ENCODE measurements at places on chromosomes 16 and 17.
A peak's percentile ranks its signal among the peaks of the same experiment; 100 is the strongest.

DNA sequence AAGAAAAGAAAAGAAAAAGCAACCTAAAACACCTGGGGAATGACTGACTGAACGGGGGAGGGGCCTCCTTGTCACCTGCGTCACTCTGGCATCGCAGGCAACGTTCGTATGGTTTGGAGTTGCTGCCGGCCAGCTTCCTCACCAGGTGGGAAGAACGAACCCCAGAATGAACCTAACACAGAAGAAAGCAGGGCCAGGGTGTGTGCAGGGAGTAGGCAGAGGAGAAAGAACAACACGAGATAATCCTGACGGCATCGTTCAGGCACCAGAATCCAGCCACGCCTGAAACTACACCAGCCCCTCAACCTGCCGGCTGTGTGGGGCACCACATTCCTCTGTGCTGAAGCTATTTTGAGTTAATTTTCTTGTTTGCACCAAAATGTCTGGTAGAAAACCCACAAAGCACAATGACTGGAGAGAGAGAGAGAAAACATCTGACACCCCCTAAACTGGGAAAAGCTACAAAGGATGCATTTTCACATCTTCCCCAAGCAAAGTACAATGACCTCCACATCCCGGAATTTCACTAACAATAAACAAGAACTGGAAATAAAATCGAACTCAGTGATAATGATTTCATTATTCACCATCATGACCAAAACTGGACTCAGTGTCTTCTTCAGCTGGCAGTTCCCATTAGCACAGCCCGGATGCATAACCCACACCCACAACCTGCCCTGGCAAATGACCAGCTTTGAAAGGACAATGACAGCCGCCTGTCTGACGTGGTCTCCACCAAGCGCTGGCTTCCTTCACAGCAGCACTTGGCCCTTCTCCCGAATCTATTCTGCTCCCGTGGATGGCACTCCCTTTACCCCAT is 23.6 kb downstream of the RAB40B start:
- DNase-seq: no peak

GRCh38 chr17:29844339-29845048 is 85.5 kb downstream of the SSH2 start:
- DNase-seq: no peak

DNA sequence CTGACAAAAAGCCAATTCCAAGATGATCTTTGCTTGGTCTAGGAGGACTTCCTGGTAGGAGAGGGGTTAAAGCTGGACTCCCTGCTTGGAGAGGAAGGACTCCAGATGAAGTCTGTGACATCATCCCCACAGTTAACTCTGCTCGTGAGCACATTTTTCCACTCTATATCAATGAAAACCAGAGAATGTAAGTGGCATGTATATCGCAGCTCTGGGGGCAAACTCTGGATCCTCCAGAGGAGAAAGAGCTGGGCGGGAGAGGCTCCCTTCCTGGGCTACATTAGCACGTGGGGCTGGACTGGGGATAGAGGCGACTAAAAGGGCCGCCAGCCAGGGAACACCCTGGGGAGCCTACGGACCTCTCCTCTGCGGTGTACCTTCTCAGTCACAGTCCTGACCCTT is 34.1 kb downstream of the HIC1 start:
- DNase-seq: no peak

- DNase-seq: no peak
Observed at GRCh38 chr16:31711344-31711845, 162.2 kb upstream of the ZNF267 start.

DNA sequence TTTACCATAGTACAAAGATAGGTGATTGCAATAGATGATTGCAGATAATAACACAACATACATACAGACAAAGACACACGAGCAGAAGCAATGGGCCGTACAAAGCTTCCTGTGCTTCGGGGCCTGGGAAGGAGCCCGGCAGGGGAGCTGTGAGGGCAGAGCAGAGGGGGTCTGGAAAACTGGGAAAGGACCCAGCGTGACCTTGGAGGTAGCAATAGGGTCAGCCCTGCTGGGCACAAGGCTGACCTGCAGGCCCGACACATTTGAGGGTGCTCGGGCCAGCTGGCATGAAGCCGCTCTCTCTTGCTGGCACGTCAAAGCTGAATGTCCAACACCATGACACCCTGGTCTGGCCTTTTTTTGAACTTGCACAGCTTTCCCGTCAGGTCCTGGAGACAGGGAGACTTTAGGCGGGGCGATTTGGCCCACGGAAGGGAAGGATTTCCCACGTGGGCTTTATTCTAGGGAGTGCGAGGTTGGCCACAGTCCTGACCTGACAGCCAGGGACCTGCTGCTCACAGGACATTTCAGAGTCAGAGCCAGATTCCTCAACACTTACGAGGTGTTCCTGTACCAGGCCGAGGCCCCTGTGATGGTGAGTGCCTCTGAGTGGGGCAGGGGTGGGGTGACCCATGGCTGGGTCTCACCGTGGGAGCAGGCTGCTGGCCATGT is 83.2 kb downstream of the NTN1 start:
- no peak for DNase-seq

GRCh38 chr17:49963626-49964302 is 5.2 kb upstream of the DLX4 start:
- no peak for DNase-seq

GRCh38 chr16:14635395-14636165 is 2.8 kb downstream of the BFAR start:
- no peak for DNase-seq

GRCh38 chr17:15882058-15882720 is 62.7 kb upstream of the ADORA2B start:
- DNase-seq: peak; percentile 30

- no peak for DNase-seq
Observed at GRCh38 chr16:80982646-80983045, 24.0 kb downstream of the CMC2 start.

GRCh38 chr17:62727916-62728672 is 80.0 kb downstream of the MARCHF10 start:
- DNase-seq: no peak

DNA sequence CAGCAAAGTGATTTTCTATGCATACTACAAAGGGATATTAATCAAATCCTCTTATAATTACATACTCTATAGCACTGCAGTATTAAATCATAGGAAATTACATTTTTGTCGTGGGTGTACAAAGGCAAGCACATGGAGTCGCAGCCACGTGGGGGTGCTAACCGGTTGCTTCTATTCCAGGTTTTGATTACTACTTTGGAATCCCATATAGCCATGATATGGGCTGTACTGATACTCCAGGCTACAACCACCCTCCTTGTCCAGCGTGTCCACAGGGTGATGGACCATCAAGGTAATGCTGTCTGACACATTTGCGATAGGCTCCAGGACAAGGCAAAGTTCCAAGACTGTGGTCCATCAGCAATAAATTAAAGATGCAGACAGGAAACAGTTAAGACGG is 60.1 kb downstream of the ARSG start:
- DNase-seq: no peak

DNA sequence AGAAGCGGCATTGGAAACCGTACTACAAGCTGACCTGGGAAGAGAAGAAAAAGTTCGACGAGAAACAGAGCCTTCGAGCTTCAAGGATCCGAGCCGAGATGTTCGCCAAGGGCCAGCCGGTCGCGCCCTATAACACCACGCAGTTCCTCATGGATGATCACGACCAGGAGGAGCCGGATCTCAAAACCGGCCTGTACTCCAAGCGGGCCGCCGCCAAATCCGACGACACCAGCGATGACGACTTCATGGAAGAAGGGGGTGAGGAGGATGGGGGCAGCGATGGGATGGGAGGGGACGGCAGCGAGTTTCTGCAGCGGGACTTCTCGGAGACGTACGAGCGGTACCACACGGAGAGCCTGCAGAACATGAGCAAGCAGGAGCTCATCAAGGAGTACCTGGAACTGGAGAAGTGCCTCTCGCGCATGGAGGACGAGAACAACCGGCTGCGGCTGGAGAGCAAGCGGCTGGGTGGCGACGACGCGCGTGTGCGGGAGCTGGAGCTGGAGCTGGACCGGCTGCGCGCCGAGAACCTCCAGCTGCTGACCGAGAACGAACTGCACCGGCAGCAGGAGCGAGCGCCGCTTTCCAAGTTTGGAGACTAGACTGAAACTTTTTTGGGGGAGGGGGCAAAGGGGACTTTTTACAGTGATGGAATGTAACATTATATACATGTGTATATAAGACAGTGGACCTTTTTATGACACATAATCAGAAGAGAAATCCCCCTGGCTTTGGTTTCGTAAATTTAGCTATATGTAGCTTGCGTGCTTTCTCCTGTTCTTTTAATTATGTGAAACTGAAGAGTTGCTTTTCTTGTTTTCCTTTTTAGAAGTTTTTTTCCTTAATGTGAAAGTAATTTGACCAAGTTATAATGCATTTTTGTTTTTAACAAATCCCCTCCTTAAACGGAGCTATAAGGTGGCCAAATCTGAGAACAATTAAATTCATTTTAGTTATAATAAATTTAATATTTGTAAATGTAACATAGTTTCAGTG is 1.7 kb downstream of the HEXIM1 start:
- peak; percentile 66 for DNase-seq

- no peak for DNase-seq
Observed at GRCh38 chr16:73746554-73746953, 550.1 kb upstream of the PSMD7 start.

GRCh38 chr16:56987692-56988091 is 1.7 kb upstream of the NLRC5 start:
- DNase-seq: no peak

GRCh38 chr17:39776252-39776651 is 38.5 kb downstream of the GRB7 start:
- DNase-seq: no peak

DNA sequence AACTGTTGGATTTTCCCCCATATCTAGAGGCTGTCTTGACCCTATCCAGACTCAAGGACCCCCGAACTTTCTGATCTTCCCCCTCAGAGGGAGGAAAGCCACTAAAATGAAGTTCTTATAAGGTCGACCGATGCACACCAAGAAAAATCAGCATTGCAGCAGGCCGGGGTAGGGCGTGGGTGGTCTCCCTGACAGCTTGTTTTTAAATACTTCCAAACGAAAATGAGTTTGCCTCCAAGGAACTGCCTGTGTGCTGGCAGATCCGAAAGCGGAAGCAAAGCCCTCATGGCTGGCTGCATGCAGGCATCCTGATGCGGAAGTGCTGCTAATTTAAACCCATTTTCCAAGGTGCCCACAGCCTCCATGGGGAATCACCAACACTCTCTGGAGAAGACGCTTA is 374.3 kb upstream of the XYLT1 start:
- no peak for DNase-seq

DNA sequence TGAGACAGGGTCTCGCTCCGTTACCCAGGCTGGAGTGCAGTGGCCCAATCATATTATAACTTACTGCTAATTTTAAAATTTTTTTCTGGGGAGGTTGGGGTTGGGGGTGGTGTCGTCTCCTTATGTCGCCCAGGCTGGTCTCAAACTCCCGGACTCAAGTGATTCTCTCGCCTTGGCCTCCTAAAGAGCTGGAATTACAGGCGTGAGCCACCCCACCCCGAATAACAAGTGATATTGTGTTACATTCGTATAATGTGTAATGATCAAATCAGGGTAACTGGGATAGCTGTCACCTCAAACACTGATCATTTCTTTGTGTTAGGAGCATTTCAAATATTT is 16.2 kb upstream of the KPNA2 start:
- no peak for DNase-seq

GRCh38 chr17:64063766-64064224 is 43.4 kb upstream of the ICAM2 start:
- peak; percentile 93 for DNase-seq

GRCh38 chr17:10547351-10547750 is 2.1 kb downstream of the MYH2 start:
- no peak for DNase-seq

DNA sequence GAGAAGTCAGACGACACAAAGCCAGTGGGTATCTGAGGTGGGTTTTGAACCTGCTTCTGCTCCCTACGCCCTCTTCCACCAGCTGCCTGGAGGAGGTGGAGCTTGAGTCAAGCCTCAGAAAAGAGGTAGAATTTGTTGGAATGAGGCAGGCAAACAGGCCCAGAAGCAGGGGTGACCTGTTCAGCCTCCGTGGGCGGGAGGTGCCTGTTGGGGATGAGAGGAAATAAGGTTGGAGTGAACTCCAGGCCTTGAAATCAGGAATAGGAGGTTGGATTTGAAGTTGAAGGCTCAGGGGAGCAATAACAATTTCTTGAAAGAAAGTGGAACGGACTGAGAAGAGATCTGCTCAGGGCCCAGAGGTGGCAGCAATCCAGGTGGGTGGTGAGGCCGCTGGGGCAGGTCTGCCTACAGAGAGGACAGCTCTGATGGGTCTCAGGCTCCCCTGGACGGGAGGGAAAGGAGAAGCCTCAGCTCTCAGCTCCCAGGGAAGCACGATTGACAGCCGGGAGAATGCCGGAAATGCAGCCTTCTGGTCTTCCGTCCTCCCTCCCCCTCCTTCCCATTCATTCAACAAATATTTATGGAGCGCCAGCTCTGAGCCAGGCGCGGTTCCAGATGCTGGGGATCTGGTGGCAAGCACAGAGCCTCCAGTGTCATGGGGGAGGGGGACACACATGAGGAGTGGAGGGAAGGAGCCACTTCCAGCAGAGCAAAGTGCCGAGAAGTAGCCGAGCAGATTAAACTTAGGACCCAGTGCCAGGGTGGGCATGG is 61.9 kb upstream of the CIBAR2 start:
- no peak for DNase-seq

- DNase-seq: peak; percentile 91
Observed at GRCh38 chr16:66608241-66609138, 4.0 kb downstream of the CMTM3 start.

DNA sequence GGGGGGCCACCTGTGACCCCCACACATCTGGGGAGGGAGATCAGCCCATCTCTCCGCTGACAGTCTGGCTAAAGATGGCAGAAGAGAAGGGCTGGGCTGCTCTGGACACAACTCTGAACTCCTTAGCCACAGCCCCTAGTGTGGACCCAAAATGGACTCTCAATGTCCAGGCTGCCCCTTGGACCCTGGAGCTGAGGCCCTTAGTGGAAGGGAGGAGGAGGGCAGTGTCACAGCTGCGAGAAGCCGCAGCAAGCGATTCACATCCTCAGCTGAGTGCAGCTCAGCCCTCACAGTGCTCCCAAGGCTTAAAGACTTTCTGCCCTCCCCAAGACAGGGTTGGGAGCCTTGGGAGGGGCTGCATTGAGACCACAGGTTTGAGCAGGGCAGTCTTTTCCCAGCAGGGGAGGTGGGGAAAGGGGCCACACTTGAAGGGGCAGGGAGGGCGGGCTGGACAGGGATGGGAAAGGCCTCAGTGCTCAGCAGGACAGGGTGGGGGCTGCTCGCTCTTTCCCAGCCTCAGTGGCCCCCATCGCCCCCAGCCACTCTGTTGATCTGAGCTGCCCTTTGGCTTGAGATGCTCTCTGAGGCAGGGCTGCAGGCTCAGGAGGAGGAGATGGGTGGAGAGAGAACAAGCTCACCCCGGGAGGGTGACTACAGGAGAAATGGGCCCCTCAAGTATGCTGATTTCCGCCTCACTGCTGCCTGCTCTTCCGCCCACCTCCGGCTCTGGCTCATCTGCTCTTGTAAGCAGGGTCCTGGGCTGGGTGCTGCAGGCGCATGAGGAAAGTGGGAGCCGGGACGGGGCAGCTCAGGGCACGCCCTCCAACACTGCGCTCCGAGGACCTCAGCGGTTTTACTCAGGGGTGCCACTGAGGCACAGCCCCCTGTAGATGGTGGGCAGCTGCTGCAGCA is 50.9 kb upstream of the MTSS2 start:
- DNase-seq: no peak
